ENCODE measurements at places on chromosomes 16 and 17.

GRCh38 chr16:68406458-68407152 is 41.7 kb downstream of the SMPD3 start:
- DNase-seq = no peak

DNA sequence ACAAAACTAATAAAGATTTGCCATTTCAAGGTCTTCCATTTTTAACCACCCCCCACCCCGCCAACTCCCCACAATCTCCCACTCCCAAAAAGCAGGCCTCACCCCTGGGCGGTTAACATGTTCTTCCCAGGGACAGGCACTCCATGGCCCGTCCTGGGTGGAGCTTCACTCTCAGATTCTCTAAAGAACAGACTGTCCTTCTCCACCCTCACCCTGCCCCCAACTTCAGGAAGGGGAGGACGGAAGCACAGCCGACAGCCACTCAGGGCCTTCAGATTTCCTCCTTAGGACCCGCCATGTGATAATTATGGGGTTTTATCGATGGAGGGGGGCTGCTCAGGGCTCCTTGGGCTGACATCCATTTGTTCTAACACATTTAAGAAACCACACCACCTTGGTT is 61.9 kb downstream of the ZFHX3 start:
- DNase-seq = no peak

GRCh38 chr17:73103641-73104335 is 11.3 kb upstream of the SLC39A11 start:
- no peak for DNase-seq

GRCh38 chr16:75264999-75265910 is 13.8 kb upstream of the BCAR1 start:
- DNase-seq = no peak

- DNase-seq = no peak
These were observed 2.5 kb upstream of the SLC13A2 start for GRCh38 chr17:28470914-28471366.

DNA sequence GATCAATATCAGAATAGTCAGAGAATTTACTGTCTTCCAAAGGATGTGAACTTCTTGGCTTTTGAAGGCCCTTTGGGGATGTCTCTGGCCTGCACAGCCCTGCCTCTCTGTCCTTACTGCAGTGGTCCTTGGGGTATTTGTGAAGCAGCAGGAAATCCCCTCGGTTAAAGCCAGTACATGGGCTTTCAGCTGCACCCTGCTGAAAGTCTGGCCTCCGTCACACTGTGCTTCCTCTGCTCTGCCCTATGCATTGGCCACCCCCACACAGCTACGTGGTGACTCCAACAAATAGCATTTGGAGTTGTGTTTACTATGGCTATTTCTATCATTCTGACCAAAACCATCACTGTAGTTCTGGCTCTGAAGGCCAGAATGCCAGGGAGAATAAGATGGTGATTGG is 21.2 kb downstream of the SYCE1L start:
- no peak for DNase-seq

DNA sequence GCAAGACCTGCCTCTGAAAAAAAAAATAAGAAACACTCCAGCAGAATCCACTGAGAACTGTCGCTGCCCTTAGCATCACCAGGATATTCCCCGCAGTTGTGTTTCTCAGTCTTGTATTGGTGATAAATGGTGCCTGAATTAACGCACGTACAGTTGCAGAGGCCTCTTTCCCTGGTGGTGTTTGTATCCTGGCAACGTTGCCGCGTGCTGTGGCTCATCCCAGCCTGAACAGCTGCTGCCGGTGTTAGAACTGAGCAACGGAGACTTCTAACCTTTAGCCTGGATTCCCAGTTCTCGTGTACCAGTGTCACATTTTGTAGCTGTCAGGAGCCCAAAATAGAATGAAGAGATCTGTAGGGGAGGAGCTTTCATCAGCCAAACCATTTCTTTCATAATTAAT is 4.8 kb downstream of the MLYCD start:
- no peak for DNase-seq

DNA sequence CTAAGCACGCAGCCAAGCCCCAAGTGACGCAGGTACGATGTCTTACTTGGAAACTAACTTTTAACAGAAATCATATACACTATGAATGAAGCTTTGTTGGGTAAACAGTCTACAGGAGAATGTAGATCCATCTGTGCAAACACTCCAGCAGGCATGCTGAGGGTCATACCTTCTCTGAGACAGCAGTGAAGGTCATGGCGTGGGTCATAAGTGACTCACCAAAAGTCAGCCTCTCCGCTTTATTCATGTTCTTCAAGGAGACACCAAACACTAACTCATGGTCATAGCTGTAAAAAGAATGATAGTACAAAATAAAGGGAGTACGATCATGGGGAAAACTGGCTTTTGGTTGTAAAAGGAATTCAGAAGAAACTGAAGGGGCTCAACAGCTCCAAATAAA is 20.6 kb downstream of the BLMH start:
- DNase-seq = no peak

DNA sequence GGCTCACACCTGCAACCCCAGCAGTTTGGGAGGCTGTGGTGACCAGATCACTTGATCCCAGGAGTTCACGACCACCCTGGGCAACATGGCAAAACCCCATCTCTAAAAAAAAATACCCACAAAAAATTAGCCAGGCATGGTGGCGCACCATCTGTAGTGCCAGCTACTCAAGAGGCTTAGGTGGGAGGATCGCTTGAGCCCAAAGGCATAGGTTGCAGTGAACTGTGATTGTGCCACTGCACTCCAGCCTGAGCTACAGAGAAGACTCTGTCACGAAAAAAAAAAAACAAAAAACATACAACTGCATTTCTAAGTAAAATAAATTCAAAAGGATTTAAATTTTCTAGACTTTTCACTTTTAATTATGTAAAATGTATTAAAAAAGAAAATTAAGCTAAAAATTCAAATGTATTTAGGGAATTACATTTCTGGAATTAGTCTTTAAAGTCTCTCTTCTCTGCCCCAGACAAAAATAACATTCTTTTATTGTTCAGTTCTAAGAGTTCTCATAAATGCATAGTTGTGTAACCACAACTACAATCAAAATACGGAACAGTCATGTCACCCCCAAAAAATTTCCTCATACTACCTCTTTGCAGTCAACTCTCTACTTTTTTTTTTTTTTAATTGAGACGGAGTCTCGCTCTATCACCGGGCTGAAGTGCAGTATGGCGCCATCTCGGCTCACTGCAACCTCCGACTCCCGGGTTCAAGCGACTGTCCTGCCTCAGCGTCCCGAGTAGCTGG is 14.1 kb downstream of the FAM222B start:
- DNase-seq = no peak

- no peak for DNase-seq
These were observed 17.7 kb upstream of the HS3ST3A1 start for GRCh38 chr17:13619462-13619861.

- DNase-seq = no peak
These were observed 14.3 kb downstream of the SNTB2 start for GRCh38 chr16:69201291-69201690.

GRCh38 chr17:20241855-20242254 is 225.5 kb downstream of the LGALS9B start:
- DNase-seq = no peak

GRCh38 chr17:6641247-6641863 is 495 bp downstream of the TXNDC17 start:
- no peak for DNase-seq

DNA sequence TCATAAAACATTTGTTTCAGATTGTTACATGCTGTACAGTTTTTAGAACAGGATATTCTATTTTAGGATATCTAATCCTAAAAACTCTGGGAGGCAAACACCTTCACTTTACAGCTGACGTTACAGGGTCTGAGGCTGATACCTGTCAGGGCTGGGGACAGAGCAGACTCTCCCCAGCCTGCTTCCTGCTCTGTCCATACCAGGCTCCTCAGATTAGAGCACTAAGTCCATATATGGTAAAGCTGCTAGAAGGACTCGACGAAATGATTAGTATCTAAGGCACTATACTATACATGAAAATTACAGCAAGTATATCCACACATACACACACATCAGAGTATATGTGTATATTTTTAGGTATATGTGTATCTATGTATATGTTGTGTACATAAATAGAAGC is 125.2 kb downstream of the ZFHX3 start:
- DNase-seq = no peak

GRCh38 chr17:20095336-20096080 is 86.3 kb downstream of the SPECC1 start:
- no peak for DNase-seq

DNA sequence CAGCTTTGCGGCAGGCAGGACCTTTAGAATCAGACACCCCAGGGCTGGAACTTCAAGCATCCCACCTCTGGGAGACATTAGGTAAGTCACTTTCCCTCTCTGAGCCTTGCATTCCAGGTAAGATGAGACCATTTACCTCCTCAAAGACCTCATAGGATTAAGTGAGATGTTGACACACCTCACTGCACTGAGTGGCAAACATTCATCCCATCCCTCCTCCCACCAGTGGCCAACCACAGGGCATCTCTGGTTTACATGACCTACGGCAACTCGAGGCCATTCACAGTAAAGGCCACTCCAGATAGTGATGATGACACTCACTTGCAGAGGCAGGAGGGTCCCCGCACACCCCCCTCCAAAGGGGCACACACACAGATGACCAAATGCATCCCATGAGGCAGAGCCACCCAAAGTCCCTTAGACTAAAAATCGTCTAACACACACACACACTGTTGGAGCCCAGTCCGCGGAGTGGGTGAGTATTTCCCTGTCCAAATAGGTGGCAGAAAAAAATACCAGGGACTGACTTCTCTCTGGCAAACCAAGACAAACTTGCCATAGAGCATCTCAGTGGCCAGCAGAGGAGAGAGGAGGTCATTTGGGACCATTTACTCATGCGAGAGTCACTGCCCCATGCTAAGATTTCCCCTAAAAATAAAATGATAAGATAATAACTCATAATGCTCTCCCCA is 454.9 kb downstream of the SOX9 start:
- no peak for DNase-seq

GRCh38 chr17:35730400-35731005 is 936 bp upstream of the RASL10B start:
- no peak for DNase-seq

GRCh38 chr17:9002606-9003354 is 18.5 kb upstream of the NTN1 start:
- DNase-seq = no peak

- DNase-seq = no peak
These were observed 908 bp downstream of the COG4 start for GRCh38 chr16:70522216-70523075.

All from stimulated activated naive CD4-positive, alpha-beta T cell (primary cell).